Adrenal gland (tissue), 19 donors: ENCODE measurements at places on chromosomes 7 and 10.

- no peak for DNase-seq
These were observed 130.3 kb downstream of the BICC1 start for GRCh38 chr10:58642916-58643428.

GRCh38 chr7:141584935-141585334, 33.7 kb downstream of the AGK start:
- no peak for DNase-seq

GRCh38 chr10:74681917-74682627, 144.3 kb upstream of the KAT6B start:
- no peak for DNase-seq

- no peak for DNase-seq
These were observed 80.3 kb downstream of the SND1 start for GRCh38 chr7:127732306-127732705.
